ELR (cell line): ENCODE measurements at places on chromosomes 11 and 22.

DNA sequence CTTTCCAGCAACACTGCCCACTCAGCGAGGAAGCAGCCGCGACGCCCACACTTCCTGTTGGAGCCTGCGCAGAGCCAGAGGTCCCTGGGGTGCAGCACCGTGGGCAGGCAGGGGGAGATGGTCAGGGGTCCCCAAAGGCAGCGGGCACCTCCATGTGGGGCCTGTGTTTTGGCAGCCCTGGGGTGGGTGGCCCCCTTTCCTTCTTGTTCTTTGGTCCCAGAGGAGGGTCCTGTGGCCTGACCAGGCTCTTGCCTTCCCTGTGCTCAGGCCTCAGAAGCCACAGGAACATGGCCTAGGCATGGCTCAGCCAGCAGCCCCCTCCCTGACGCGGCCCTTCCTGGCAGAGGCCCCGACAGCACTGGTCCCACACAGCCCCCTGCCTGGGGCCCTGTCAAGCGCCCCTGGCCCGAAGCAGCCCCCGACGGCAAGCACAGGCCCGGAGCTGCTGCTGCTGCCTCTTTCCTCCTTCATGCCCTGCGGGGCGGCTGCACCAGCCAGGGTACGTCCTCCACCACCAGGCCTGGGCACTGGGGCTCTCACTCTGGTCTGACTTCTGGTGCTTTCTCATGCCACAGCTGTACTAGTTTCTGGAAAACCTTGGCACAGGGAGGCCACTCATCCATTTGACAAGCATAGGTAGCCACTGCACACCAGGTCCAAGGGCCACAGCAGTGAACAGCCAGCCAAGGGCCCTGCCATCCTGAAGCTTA is 47.1 kb downstream of the PISD start:
- DNase-seq: no peak

DNA sequence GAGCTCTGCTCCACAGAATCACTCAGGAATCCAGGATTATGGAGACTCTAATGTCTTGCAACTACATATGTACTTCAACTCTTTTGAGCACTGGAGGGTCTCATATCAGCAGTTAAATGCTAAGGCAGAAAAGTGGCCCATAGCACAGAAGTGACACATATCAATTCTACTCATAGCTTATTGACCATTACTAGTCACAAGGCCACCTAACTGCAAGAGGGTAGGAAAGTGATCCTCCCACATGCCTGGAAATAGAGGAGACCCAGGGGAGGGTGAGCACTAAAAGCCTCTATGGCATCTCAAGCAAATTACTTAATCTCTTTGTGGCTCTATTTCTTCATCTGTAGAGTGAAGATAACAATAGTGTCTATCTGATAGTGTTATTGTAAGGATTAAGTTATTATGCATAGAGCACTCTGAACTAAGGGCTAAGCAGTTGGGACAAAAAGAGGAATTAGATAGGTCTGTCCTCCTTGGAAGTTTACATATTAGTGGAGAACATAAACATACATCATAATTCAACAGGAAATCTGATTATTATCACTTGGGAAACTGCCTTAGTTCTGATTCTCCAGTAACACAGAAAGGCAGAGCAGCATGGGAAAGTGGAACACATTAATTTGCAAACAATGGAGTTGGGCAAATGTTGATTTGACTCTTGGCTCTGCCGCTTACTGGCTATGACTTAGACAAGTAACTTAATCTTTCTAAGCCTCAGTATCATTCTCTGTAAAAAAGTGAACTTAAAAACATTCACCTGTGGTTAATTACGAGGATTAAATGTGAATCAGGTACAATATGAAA is 25.1 kb upstream of the USP47 start:
- no peak for DNase-seq

- DNase-seq: no peak
Observed at GRCh38 chr11:72584293-72584938, 89.8 kb downstream of the PDE2A start.

GRCh38 chr11:78149646-78150045 is 10.2 kb upstream of the ALG8 start:
- peak; percentile 81 for DNase-seq

- no peak for DNase-seq
Observed at GRCh38 chr11:131633921-131634715, 263.7 kb downstream of the NTM start.

GRCh38 chr11:35624316-35624715 is 6.1 kb downstream of the FJX1 start:
- peak; percentile 47 for DNase-seq

DNA sequence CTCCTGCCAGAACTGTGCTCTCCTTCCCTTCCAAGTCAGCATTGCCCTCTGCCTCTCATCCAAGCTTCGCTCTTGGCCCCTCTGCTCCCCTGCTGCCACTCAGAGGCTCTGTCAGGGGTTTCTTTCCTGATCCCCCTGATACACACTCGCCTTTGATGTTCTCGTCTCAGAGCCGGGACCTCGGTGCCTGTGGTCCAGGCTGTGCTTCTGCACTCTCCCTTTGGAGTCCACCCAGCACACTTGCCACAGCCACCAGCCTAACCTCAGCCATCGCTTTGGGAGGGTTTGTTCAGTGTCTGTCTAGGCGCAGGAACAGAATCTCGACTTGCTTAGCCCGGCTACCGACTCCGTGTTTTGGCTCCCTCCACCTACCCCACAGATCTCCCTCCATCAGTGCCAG is 29.1 kb downstream of the PPFIA1 start:
- DNase-seq: no peak

DNA sequence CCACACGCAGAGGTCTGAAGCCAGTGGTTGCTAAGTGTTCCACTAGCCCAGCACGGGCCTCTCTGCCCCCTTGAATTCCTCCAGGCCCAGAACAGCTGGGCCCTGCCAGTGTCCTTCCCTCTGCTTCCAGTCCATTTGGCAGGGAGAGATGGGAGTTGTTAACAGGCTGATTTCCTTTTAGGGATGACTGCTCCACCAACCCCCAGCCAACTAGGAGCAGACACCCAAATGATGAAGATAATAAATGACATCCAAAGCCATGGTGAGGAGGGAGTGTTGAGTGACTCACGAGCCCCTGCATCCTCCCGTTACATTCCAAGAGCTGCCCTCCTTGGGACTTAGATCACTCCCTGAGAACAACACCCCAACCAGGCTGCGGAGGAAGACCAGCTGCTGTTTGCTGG is 20.6 kb downstream of the PARVA start:
- DNase-seq: peak; percentile 93

DNA sequence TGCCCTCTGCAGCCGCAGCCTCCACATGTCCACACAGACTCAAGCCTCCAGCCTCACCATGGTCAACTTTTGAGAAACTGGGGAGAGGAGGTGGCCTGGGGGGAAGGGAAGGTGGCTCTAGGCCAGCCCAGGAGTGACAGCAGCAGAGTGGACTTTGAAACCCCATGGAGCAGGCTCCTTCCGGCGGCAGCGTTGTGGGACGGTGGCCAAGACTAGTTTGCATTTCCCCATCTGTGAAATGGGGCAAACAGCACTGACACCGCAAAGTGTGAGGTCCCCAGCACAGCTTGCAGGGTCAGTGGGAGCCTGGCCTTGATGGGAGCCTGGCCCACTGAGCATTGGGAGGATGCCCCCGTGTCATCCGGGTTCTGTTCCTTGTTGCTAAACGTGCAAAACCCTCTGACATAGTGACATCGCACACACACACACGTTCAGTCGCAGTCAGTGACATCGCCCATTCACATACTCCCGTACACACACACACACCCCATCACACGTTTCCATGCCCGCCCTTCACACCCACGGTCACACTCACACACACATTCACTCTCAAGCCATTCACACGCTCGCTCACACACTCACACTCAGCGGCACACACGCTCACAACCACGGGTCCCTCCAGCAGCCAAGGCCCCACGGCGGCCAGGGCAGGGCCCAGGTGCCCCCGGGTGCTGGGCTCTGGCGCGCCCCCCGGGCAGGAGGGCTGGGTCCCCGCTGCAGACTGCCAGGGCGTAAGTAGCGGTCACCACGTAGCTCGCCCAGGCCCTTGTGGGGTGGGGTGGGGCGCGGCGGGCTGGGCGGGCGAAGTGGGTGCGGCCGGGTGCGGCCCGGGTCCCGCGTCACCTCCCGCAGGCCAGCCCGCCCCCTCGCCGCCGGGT is 585 bp downstream of the CYB5R3 start:
- peak; percentile 67 for DNase-seq

DNA sequence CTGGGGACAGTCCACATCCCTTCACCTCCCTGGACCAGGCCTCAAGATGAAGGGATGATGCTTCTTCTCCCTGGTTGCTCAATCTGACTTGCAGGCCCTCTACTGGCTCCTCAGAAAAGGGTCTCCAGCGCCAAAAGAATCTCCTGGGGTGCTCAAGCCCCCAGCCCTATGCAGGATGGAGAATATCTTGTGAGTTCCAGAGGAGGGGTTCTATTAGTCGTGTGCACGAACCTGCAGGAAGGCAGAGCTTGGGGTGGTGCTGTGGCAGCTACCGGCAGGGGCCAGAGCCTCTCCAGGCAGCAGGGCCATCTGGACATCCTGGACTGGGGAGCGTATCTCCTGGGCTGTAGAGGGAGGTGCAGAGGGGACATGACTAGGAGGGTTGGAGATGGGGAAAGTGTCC is 1339.5 kb downstream of the BRD1 start:
- no peak for DNase-seq

DNA sequence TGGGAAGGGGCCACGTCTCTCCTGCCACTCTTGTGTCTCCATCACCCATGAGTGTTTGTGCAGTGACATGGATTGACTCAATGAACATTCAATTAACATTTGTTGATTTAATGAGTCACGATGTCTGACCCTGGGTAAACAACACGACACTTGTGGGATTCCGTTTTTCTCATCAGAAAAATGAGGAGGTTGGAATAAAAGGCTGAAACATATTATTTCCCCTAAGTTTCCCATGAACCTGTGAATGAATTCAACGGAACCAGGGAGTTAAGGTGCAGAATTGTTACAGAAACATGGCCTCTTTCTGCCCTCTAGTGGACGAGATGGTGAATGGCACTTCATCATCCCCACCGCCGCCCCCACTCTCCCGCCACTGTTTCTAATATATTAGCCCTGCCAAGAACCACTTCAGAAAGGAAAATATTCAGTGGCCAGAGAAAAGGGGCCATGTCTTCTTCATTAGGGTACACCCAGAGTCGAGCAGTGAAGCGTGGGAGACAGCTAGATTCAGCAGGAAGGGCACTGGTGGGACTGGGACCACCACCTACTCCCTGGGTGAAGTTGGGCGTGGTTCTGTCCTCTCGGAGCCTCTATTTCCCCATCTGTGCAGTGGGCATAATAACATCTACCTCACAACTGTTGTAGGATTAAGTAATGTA is 46.3 kb upstream of the SYT13 start:
- peak; percentile 53 for DNase-seq

DNA sequence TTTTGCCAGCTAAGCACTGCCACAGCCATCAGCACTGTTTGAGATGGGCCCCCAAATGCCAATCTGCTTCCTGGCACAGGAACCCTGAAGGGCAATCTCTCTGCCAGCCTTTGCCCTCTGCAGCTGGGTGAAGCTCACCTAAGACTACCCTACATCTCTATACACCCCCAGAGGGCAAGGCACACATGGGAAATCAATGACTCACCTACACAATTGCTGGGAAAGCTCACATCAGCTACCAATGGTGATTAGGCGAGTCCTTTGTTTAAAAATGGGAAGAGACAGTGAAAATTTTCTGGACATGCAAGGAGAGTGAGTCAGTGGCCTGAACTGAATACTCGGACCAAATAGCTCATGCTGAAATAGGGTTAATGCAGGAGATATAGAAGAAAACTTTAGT is 12.6 kb upstream of the PRDM11 start:
- no peak for DNase-seq

- no peak for DNase-seq
Observed at GRCh38 chr11:104322696-104323095, 158.7 kb upstream of the PDGFD start.

GRCh38 chr11:40294741-40295140 is 1164.7 kb downstream of the LRRC4C start:
- no peak for DNase-seq

GRCh38 chr11:120540744-120541465 is 29.4 kb downstream of the GRIK4 start:
- no peak for DNase-seq

GRCh38 chr11:61133956-61134662 is 27.1 kb downstream of the VPS37C start:
- no peak for DNase-seq

DNA sequence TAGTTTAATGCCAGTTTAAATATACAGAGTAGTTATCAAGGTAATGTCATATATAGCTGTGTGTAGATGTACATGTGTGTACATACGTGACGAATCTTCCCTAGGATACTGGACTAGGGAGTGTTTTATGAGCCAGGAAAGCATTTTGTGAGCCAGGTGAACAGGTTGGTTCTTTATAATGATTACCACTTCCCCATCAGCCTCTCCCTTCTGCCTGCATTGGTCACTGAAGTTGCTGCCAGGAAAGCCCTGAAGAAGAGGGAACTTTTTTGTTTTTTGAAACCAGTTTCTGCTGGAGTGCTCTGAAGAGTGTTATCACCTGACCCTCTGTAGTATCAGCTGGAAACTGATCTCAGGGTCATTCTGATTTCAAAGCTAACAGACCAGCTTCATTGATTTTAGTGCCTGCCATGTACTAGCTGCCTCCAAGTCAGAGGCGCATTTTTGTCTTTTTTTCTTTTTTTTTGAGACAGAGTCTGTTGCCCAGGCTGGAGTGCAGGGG is 14.2 kb upstream of the ST14 start:
- no peak for DNase-seq

GRCh38 chr11:70082829-70083228 is 4.7 kb downstream of the ANO1 start:
- DNase-seq: peak; percentile 12

- no peak for DNase-seq
Observed at GRCh38 chr11:84089072-84090057, 803.2 kb upstream of the CCDC90B start.

GRCh38 chr22:35311551-35311999 is 11.9 kb downstream of the TOM1 start:
- DNase-seq: no peak

DNA sequence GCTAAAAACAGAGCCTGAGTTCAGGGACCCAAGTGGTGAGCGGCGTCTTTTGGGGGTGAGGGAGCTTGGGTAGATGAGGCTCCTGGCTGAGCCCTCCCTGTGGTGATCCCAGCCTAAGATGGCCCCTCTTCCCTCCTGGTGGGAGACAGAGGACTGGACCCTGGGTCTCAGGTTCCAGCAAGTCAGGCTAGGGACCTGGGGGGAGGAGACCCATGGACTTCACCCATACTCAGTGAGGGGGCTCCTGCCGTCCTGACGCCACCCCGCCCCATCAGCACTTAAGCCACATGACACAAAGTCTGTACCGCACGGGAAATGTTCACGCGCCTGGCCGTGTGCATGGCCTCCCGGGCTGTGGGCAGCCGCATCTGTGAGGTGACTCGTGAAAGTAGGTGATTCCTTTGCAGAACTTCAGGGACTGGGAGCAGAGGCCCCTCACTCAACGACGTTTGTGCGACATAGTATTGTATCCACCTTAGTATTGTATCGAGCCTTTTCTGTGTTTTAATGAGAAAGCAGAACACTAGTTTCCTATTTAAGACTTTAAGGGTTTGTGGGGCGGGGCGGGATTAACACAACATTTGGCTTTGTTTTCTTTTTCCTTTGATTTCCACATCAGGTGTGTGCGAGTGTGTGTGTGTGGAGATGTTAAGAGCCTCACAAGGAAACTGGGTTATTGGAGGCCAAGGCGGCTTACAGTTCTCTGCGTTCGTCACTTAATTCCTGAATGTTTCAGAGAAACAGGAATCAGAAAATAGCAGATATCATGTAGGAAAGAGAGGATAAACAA is 18.4 kb upstream of the TMEM191C start:
- no peak for DNase-seq

GRCh38 chr22:48832592-48832991 is 995.1 kb downstream of the BRD1 start:
- no peak for DNase-seq

- DNase-seq: no peak
Observed at GRCh38 chr11:89420981-89421380, 70.2 kb downstream of the NOX4 start.

GRCh38 chr22:22195265-22196017 is 49.1 kb upstream of the VPREB1 start:
- peak; percentile 75 for DNase-seq
